ENCODE measurements at places on chromosomes 3 and 15.

DNA sequence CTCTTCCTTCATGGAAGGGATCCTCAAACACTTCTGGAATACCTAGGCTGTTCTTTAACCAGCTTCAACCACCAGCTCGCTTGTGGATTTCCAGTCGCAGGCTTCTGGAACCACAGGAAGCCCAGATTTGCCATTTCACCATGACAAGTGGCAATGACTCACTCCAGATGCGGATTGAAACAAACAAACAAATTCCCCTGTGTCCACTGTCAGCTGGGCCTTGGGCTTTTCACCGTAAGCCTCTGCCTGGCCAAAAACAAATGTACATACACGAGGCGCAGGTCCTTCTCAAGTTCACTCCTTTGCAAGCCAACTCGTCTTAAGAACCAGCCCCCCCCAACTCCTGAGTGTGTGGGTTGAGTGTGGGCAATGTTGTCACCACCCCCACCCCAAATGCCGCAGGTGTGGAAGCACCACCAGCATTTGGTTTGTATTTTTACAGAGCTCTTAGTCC lies 8.8 kb downstream of the BCL6 start:
- DNase-seq, result no peak

DNA sequence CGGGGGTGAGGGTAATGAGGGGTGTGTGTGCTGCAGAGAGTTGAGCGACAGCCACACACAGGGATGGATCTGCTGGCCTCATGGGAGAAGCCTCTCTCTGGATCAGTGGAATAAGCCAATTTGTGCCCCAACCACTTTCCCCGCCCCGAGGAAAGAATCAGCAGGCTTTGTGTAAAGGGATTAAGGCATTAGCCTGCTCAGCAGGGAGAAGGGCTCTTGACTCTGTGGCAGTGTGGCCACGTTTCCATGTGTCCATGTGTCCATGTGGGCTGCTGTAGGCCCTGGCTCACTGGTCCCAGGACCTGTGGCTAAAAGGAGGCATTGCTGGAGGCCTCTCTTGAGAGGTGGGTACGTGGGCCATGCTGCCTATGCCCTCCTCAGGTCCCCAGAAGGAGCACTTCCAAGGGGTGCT lies 104.7 kb downstream of the HMG20A start:
- DNase-seq, result no peak

DNA sequence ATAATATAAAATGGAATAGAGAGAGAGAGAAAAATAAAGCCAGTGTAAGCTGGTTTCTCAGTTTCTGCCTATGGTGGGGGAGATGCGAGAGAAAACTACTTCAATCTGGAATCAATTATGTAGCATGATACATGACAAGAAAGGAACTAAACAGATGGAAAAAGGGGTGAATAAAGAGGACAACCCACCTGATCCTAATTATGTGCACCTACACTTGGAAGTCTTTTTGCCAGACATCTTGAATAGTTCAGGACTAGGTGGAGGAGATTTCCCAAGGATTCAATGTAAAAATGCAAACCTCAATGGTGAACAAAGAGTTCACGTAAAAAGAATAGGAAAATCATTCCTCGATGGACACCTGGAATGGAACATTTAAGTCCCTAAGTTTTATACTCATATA lies 524.4 kb upstream of the RGMA start:
- DNase-seq, result no peak

DNA sequence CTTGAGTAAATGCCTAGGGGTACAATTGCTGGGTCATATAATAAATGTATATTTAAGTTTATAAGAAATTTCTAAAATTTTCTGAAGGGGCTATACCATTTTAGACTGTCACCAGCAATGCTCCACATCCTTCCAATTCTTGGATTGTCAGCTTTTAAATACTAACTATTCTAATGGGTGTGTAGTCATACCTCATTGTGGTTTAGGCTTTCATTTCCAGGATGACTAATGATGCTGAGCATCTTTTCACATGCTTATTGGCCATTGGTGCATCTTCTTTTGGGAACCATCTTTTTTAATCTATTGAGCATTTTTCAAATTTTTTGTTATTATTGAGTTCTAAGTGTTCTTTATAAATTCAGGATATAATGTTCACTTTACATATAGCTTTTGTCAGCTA lies 52.5 kb upstream of the CORO2B start:
- DNase-seq, result no peak

- DNase-seq, result no peak
Observed at GRCh38 chr3:183500319-183500718, 55.2 kb downstream of the KLHL6 start.

DNA sequence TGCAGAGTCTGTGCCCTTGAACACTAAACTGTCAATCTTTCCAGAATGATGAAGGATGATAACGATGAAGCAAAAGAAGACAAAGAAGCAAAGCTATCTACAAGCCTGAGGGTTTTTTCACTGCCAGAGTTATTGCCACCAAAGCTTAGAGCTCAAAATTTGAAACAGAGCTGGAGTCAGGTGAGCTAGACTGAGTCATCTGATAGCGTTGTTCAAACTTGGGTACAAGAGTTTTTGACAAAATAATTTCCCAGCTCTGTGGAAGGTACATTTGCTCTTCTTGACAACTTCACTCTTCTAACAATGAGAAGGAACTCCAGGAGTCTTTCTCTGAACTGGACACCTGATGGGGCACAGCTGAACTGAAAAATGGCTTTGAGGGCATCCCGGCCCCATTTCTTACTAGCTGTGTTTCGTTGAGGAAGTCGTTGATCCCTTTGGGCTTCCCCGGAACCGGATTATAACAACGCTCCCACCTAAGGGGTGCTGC lies 715 bp downstream of the MCCC1 start:
- DNase-seq, result no peak

- DNase-seq, result no peak
Observed at GRCh38 chr3:134974624-134975023, 179.6 kb downstream of the EPHB1 start.

Measured in CD8-positive, alpha-beta T cell (primary cell).